ENCODE measurements at places on chromosomes 2 and 18.

DNA sequence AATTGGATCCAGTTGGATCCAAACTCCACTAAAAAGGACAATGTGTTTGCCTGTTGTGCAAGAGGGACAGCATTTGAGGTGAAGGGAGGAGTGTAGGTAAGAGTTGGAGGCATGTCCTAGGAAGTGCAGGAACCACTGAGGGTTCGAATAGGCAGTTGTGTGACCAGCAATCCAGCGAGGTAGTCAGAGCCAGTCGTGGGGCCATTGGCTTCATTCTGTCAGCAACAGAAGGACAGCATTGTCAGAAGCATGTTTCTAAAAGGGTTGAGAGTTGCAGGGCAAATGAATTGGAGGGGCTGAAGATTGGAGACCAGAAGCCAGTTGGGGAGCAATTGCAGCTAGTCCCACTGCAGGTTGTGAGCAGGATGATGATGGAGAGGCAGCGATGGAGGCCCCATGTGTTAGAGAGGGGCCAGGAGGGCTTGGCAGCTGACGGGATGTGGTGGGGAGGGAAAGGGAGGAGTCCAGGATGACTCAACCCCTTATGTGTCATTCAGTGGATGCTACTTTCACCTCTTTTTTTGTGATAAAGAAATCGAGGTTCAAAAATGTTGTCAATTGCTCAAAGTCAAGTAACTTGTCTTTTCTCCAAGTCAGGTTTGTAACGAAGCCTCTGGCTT lies 96.7 kb upstream of the SIX3 start:
- DNase-seq = no peak

DNA sequence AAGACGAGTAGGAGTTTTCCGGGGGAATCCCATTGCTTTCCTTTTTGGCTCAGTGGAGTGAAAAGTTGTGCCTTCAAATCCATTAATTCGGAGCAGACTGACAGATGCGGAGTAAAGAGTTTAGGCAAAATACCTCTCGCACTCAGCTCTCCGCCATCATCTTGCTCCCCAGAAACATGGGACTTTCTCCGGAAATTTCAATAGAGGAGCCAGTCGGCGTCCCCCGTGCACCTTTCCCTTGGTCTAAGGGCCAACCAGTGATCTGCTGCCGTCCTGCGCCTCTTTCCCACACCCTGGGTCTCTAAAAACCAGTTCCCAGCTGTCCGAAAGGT lies 318 bp downstream of the TYW5 start:
- DNase-seq = no peak

GRCh38 chr2:30487603-30488002 lies 40.6 kb downstream of the LCLAT1 start:
- DNase-seq = no peak

DNA sequence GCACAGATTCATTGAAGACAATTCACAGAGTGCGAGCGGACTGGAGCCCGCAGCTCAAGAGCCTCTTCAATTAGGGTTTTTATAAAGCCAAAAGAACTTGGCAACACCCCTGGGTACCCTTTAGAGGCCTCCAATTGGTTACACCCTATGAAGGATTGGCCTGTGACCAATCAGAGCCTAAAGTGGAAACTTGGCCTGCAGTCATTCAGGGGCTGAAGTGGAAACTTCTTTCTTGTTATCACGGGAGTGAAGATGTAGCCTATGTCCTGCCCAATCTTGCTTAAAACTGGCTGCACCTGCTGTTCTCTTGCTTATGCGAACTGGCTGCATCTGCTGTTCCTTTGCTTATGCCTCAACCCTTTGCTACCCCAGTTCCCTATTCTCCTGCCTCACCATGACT lies 1.8 kb upstream of the HJURP start:
- no peak for DNase-seq

- no peak for DNase-seq
These were observed 40.0 kb downstream of the STEAP3 start for GRCh38 chr2:119263656-119264055.

DNA sequence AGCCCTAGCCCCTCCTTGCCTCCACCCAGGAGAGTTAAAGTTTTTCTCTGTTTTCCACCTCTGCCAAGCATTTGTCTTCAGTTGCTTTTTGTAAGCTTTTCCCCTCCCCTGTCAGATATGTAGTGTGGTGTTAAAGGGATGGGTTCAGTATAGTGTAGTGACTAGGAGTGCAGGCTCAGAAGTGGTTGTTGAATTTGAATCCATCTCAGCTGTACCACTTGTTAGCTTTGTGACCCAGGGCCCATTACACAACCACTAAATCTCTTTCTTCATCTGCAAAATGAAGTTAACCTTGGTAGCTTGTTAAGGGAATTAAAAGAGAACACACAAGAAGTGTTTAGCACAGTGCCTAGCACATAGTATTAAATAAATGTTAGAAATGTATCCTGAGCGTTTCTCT lies 56.9 kb downstream of the MAP3K20 start:
- DNase-seq = no peak

- no peak for DNase-seq
These were observed 79.2 kb downstream of the LIMS1 start for GRCh38 chr2:108613261-108614042.

GRCh38 chr18:493986-494983 lies 6.2 kb downstream of the COLEC12 start:
- no peak for DNase-seq

DNA sequence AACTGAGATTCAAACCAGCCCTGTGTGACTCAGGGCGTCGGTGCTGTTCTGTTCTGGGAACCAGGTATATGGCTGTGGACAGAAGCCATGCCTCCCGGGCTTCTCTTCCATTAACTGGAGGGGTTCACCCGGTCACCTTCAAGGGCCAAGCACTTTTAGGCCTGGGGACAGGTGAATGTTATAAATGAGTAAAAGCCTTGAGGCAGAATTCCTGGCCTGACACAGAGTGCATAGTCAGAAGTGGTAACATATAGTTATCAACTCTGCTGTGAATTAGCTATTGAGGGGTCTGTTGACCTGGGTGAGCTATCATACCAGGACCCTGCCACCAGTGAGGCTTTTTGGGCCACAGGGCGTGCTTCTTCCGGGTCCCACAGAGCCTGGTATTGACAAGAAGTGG lies 2.7 kb downstream of the FHOD3 start:
- no peak for DNase-seq

DNA sequence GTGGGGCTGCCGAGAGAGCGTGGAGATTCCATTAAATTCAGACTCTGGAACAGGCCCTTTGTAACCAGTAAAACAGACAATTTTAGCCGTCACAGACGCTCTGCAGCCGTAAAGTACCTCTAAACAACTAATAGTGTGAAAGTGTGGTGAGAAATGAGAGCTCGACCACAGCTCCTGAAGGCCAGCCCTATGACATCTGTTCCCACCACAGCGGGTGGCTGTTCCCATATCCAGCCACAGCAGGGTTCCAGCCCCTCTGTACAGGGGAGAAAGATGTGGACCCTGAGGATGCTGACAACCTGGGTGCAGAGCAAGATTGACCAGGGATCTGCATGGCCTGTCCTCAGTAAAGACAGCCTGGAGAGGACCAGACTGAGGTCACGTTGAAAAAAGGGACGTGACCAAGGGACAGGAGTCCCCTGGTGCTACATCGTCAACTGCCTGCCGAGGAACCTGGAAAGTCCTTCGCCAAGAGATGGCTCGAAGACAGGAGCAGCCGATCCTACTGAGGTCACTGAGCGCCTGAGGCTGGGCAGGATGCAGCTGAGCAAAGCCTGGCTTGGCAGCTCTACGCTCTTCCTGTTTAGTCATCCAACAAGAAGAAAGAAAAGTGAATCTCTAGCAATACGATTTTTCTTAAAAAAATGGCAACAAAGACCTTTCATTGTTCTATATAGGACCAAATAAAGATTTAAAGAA lies 831.7 kb downstream of the RNF144A start:
- no peak for DNase-seq

- no peak for DNase-seq
These were observed 395.5 kb downstream of the NRXN1 start for GRCh38 chr2:50636462-50636861.

GRCh38 chr18:55927831-55928230 lies 339.8 kb upstream of the TCF4 start:
- no peak for DNase-seq

DNA sequence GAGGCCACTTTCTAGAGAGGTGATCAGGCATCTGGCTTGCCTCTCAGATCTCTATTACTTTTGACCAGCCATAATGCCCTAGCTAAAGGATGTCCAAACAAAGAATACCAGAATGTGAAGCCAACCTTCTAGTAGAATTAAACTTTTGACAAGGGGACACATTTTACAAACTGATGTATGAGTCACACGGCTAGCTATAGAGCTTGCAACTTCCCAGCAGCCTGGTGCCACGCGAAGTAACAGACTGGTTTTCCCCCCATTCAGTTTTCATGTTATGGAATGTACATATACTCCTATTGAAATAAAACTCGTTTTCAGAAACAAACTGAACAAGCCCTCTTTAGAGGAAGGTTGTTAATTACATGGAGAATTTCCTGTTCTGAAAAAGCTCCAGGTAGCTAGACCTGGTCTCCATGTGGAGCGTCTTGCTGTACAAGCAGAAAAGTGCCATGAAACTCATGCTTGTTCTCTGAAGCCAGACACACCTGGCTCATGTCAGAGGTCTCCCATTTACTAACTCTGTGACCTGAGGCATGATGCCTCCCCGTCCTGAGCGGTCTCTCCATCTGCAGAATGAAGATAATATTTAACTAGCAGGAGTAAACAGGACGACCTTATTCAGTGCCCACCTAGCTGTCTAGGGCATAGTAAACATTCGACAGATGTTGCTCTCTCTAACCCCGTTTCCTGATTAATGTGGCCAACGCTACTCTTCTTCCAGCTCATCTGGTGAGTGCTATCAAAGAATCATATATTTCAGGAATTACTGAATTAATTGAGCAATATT lies 81.5 kb upstream of the MAP3K20 start:
- no peak for DNase-seq

GRCh38 chr2:112701052-112701451 lies 19.8 kb upstream of the NT5DC4 start:
- no peak for DNase-seq

DNA sequence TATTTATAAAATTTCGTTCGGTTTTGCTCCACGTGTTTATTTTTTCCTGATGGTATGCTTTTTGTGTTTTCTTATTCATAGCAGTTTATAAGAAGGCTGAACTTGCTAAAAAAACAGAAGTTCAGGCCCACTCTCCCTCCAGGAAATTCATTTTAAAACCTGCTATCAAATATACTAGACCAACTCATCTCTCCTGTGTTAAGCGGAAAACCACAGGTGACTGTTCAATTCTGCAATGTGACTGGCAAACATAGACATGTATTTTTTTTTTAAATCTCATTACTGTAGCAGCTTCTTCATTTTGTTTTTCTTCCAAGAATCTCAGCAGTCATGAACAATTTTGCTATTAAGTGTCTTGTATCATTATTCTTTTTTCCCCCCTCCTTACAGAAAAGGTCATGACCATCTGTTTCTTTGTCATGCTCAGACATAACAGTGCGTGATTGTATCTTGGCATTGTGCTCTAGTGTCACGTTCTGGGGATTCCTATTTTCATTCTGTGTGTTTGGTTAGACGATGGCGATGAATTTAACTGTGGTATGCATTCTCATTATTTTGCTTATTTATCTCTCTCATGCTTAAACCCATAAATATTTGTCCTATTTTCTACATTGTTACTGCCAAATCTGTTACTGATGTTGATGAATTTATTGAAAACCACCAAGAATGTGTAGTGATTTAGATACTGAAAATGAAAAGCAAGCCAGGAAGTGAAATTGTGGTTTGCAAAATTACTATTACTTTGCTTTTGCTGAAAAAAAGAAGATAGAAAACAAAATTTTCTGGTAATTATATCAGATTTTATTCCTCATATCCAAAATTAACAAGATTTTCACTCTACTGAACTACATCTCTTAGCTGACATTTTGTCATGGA lies 74.6 kb upstream of the UNC80 start:
- no peak for DNase-seq

DNA sequence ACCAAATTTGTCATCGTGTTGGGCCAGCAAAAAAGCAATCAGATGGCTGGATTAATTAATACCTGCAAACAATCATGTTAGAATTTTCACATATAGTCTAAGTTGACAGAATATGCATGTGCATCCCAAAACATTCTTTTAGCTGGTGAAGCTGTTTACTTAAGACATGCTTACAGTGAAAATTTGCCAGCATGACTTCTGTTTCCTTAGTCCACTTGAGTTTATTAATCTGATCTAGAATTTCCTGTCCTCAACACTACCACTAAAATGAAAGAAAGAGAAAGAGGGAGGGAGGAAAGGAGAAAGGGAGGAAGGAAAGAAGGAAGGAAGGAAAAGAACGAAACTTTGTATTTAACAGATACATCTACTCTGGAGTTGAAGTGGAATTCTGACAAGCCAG lies 2109.9 kb upstream of the PIK3C3 start:
- DNase-seq = no peak

DNA sequence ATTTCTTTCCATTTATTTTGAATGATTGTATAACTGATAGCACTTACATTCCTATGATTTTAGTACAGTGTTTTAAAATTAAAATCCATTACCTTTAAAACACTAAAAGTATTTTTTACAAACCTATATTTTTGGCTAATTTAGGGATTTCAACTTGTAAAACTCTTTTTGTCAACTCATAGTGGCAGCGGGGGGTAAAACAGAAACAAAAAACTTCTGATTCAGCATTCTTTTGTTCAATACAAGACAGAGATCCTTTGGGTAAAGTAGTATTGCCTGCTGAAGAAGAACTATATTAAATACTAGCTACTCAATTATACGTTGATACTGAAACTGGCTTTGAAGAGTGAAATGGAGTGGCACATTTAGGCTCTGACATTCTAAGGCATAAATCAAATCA lies 437.4 kb upstream of the CDH19 start:
- DNase-seq = no peak

DNA sequence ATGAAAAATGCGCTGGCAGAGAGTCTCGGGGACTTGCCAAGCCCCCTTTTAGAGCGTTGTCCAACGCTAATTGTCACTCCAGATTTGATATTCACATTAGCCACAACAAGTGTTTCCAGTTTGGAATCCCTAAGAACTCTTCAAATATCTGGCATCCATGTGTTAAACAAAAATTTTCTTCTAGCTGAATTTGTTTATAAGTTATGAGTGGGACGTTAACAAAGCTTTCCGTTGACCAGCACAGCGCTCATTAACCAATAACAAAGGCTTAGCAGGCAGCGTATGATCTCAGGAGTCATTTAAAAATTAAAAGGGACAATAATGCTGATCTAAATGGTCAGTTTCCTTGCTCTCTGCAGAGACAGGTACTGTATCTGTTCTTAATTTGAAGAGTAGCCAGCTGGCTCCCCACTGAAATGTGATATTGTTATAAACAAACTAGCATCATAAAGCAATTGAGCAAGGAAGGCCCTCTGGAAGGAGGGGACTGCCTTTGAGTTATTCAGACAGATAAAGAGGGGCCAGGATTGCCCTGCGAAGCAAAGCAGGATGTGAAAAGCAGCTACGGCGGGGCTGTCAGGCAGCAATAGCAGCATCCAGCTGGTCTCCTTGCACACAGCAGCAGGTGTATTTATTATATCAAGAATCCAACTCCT lies 337.2 kb upstream of the SALL3 start:
- DNase-seq = no peak

- DNase-seq = no peak
These were observed 5.7 kb downstream of the OTX1 start for GRCh38 chr2:63056107-63057050.

- DNase-seq = no peak
These were observed 15.0 kb downstream of the INPP4A start for GRCh38 chr2:98459496-98460175.
